ENCODE measurements at places on chromosomes 7 and 10. TPM values are rescaled to one million over a fixed set of nuclear protein-coding genes. Genes with fewer than 3 reads are reported as not detected.

GRCh38 chr10:36475746-36476145 is 649.7 kb upstream of the ANKRD30A start:
- no peak for DNase-seq

DNA sequence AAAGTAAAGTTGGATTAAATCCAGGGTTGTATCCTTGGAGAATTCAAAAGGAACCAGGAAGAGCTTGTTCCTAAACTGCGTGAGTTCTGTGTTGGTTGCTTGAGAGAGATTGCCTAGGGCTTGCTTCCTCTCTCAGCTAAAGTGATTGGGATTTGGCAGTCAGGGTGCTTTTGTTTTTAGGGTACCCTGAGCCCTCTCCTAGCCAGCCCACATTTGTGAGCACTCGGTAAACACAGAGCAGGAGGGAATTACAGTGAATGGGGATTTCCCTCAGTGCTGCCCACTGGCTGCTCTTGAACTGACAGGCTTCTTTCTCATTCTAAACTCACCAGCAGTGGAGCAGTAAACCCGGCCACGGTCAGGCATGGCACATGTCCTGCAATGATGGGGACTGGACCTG is 146.9 kb downstream of the TPST1 start:
- DNase-seq: no peak

DNA sequence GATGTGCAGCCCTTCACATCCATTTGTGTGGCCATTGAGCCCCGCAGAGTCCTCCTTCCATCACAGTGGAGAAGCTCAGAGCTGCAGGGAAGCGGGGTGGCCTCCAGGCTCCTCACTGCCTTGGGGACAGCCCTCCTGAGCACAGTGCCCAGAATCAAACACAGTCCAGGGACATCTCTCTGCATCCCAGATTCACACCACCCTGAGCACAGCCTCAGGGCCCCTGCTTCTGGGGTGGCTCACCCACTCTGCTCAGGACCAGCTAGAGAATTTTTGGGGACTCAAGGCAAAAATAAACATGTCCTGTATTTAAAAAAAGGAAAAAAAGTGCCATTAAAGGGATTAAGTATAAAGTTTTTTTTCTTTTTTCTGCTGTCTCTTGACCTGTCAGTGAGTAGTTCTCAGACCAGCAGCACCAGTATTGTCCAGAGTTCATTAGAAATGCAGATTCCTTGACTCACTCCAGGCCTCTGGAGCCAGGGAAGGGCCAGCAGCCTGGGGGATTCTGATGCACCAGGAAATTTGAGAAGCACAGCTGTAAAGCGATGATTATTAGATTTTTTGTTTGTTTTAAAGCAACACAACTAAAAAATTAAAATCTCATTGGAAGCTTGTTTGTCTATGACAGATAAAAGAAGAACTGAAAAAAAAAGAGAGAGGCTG is 61.6 kb downstream of the ARHGAP22 start:
- no peak for DNase-seq

GRCh38 chr7:114885836-114886235 is 36.1 kb upstream of the MDFIC start:
- no peak for DNase-seq

DNA sequence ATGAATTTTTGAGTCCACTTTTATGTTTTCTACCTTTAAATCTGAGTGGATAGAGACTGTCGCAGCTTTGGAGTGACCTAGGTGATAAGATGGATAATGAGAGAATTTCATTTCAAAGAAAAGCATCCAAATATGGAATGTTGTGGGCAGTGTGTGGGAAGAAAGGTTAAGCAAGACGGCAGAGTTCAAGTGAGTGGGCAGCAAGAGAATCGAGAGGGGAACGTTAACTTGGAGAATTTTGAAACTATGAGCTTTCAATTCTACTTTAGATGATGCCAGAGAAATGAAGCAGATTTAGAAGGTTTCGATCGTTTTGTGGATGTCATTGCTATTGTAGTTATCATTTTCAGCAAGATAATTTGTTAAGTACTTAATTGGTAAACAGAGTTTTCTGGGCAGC is 73.0 kb downstream of the XRCC2 start:
- DNase-seq: no peak

GRCh38 chr10:26334932-26335573 is 103.1 kb upstream of the APBB1IP start:
- no peak for DNase-seq

Gene CRTAC1
- total RNA-seq: 128 TPM
